GM19239 (cell line): ENCODE measurements at places on chromosomes 2 and 18.

- DNase-seq: no peak
Measured at GRCh38 chr2:18820966-18821365, 231.6 kb upstream of the NT5C1B start.

DNA sequence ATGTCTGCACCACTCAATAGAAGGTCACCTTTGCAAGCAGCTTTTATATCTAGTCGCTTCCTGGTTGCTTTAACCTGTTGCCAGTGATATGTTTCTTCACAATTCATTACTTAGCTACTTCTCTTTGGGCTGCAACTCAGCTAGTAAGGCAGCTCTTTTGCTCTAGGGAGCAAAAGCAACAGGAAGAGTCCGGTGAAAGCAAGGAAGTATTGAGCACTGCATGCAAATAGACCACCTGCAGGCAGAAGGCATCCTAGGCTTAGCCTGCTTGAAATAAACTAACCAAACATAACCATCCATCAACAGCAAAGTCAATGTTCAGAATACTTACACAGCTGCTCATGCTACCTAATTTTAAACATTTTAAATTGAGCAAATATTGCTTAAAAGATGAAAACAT, 529.2 kb upstream of the LINC00305 start:
- no peak for DNase-seq

GRCh38 chr18:76075777-76076176, 419.3 kb downstream of the ZNF516 start:
- no peak for DNase-seq

DNA sequence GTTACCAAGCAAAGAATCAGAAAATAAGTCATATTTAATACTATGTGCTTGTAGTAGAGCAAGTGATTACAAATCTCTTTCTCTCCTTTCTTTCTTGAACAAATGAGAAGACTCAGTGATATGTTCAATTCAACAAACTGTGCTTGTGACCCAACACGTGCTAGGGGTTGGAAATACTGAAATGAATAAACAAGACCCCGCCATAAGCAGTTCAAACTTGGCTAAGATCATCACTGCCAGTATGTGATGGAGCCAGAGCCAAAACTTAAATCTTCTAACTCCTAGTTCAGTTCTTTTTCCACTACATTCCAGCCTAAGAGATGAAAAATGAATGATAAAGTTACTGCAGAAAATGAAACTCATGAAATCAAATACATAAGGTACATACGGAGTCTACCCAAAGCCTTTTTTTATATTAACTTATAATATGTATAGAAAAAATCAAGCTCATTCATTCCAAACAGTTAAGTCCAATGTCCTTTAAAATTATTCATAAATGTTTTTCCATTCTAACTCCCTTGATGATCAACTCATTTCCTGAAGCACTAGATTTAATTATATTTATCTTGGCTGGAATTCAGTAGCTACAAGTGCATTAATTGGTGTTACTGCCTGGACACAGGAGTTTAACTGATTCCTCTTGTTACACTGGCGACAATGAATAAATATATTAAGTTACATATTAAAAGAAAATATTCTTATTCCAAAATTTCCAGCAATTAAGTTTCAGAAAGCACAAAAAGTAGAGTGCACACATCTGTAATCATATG, 36.0 kb downstream of the GALNT3 start:
- DNase-seq: no peak

GRCh38 chr2:25497918-25498407, 156.2 kb upstream of the DNMT3A start:
- DNase-seq: no peak

GRCh38 chr2:203918264-203918663, 18.3 kb upstream of the ICOS start:
- DNase-seq: no peak

GRCh38 chr2:141778315-141778835, 352.4 kb downstream of the LRP1B start:
- no peak for DNase-seq
